ENCODE measurements at places on chromosomes 16 and 17.

- DNase-seq = no peak
These were observed 40.8 kb downstream of the METRNL start for GRCh38 chr17:83119987-83120864.

- DNase-seq = no peak
These were observed 28.2 kb downstream of the METRNL start for GRCh38 chr17:83107656-83108048.

DNA sequence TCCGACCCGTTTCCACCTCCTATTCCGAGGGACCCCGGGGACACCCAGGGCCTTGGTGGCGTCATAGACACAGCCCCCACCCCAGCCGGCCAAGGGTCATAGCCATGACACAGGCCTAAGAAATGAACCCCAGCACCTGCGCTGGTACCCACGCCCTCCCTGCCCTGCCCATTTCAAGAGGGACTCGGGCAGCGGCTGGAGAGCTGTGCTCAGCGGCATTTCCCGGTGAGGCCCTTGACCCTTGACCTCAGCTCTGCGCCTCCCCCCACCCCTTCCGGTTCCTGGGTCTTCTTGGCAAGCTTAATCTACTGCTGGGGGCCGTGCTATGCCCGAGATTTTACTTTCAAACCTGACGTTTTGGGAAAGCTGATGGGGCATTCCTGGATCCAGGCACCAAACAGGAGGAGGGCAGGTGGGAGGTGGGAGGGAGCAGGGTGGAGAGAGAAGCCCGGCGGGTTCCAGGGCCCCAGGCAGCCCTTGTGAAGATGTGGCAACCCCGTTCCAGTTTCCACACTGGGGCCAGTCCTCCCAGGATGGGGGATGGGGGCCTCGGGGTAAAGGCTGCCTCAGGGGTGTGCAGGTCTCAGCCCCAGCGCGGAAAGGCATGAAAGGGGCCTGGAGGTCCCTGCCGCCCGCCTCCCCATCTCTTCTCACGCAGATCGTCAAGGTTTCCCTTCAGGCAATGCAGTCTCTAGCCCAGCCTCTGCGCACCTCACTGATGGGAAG, at the start of gene SLC22A31:
TSS of gene SLC22A31 (minus strand) at position 414 of the 726 bp plus-strand sequence. CDS start at position 378, 36 bp downstream.
- no peak for DNase-seq

GRCh38 chr17:66203274-66204015, 11.5 kb upstream of the CEP112 start:
- no peak for DNase-seq

GRCh38 chr17:38402897-38403296, 25.4 kb upstream of the ARHGAP23 start:
- no peak for DNase-seq

DNA sequence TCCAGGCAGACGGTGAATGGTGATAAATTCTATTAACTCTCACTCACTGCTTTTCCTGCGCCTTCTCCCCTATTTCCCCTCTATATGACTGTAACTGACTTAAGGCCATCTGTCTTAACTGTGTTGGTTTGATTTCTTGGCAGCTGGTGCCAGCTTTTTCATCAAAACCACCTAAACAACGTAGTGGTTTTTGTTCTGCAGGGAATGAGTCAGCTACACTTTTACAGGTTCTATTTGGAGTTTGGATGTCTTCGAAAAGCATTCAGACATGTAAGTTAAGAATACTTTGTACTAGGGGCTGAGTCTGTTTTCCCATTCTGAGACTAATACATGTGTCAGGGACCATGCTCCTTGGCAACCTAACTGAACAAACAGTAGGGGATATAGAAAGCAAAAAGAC, 8.5 kb downstream of the REXO5 start:
- no peak for DNase-seq

DNA sequence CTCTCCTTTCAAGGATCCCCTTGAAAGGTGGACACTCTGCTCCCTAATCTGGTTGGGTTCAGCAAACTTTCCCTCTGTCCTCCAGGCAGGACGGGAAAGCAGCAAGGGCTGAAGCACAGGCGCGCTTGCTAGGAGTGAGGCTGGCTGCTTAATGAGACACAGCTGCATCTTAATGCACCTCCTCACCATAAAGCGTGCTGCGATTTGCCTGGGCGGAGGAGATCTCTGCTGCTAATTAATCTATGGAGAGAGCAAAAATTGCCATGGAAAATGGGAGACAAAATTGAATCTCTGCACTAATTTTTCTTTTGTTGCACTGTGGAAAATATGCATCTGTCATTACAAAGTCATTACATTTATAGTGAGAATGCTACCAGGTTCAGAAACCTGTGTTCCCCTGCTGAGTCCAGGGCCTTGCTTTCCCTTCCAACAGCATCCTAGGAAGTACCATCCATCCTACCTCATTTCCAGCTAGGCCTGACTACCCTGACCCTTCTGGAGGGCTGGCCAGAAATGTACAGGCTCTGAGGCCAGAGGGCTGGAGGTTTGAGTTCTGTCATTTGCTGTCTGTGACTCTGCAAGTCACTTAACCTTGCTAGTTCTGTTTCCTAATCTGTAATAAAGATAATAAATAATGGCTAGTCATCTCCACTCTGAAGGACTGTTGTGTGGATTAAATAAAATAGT, 43.5 kb upstream of the BCAR1 start:
- no peak for DNase-seq

GRCh38 chr16:80997139-80997798, 9.4 kb downstream of the CMC2 start:
- DNase-seq = no peak

DNA sequence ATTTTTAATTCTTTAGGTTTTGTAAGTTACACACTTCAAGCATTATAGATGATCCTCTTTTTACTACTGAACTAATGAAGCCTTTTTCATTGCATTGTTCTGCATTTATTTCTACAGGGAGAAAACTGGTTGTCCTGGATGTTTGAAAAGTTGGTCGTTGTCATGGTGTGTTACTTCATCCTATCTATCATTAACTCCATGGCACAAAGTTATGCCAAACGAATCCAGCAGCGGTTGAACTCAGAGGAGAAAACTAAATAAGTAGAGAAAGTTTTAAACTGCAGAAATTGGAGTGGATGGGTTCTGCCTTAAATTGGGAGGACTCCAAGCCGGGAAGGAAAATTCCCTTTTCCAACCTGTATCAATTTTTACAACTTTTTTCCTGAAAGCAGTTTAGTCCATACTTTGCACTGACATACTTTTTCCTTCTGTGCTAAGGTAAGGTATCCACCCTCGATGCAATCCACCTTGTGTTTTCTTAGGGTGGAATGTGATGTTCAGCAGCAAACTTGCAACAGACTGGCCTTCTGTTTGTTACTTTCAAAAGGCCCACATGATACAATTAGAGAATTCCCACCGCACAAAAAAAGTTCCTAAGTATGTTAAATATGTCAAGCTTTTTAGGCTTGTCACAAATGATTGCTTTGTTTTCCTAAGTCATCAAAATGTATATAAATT, 53.0 kb downstream of the TUBD1 start:
- no peak for DNase-seq

DNA sequence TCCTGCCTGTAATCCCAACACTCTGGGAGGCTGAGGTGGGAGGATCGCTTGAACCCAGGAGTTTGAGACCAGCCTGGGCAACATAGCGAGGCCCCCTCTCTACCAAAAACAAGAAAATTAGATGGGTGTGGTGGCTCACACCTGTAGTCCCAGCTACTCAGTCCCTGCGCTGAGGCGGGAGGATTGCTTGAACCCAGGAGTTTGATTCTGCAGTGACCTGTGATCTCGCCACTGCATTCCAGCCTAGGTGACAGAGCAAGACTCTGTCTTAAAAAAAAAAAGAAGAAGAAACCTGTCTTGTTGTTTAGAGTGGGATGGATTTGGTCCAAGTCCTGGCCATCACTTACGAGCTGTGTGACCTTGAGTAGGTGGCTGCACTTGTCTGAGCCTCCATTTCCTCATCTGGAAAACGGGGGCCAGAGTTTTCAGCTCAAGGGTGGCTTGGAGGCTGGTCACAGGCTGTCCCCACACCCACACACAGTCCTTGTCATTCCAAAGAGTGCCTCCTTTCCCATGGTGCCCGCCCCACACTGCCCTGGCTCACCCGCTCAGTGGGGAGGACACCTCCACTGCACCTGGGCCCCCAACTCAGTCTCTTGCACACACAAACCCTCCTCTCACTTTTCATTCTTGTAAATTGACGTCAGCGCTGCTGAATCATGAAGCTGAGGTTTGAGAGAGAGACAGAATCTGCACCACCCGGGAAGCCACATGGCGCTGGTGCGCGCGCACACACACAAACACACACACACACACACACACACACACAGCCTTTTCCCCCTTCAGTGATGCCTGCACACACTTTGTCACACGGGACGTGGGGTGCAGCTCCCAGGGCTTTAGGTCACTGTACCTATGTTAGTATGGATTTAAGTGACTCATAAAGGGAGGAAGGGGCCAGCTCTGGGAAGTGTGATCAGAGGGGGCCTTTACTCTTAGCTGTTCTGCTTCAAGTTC, 4.2 kb downstream of the SOCS1 start:
- DNase-seq = no peak

- no peak for DNase-seq
These were observed 85.8 kb upstream of the SEC14L1 start for GRCh38 chr17:77054936-77055335.

DNA sequence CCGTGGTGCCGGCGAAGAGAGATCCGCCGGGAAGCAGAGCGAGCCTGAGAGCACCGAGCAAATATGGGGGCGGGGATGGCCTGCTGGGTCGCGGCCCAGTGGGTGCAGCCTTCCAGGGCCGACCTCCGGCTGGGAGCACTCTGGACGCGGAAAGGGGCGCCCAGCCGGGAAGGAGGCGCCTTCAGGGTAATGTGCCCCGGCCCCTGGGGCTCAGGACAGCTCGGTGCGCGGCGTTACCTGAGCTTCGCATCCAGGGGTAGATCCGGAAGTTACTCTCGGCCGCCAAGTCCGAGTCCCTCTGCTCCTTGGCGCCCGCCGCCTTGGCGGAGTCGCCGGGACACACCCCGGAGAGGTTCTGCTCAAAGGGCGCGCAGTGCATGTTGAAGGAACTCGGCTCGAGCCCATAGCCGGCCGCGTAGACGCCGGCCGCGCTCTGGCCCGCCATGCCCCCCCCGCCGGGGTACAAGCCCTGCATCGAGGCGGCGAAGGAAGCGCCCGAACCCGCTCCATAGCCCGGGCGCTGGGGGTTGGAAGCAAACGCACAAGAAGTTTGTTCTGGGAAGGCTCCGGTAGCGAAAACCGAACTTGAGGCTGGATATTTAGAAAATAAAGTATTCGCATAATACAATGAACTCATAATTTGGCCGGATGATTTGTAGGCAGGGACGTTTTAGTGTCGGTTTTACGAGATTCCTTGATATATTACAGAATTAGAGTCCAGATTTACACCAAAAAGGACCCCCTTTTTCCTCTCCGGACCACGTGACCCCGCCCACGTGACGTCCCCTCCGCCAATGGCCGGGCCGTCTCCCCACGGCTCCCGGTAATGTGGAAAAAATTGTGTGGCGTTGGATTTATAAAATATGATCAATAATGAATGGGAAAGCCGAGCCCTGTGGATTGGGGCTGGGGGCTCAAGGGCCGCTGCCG, at the start of gene HOXB7:
TSS of gene HOXB7 (minus strand) at position 736 of the 930 bp plus-strand sequence. CDS start at position 637, 99 bp downstream.
- no peak for DNase-seq

DNA sequence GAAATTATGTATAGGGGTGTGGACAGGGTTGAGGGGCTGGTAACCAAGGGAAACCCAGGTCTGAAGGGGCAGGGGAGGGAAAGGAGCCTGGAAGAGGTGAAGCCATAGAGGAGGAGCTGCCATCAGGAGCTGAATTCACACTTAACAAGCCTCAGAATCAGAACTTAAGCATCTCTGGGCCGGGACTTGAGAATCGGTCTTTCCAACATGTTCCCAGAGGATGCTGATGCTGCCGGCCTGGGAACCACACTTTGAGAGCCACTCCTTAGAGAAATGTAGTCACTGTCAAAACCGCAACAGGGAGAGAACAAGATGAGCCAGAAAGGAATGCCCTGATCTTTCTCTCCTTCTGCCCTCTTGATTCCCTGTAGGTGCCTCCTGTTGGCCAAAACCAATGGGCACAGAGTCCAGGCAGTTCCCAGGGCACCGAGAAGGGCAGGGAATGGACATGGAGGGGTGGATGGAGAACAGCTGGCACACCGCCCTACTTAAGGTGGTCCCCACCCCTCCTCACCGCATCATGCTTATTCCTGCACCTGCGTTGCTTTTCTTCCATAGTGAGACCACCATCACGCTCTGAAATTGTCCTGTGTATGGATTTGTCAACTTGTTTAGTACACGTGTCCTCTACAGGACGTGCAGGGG, 88.5 kb downstream of the GSG1L start:
- no peak for DNase-seq
